ENCODE measurements at places on chromosomes 6 and 20.

GRCh38 chr6:139981066-139981624, 606.7 kb upstream of the CITED2 start:
- no peak for DNase-seq

- DNase-seq = no peak
Observed at GRCh38 chr6:56366141-56366852, 118.9 kb upstream of the COL21A1 start.

GRCh38 chr6:42754759-42755158, 8.9 kb upstream of the TBCC start:
- DNase-seq = no peak

GRCh38 chr6:71468038-71468437, 179.4 kb downstream of the OGFRL1 start:
- DNase-seq = no peak

All from PC-9 (cell line).